ENCODE measurements at places on chromosomes 16 and 17.
A peak's percentile ranks its signal among the peaks of the same experiment; 100 is the strongest.

- no peak for DNase-seq
Observed at GRCh38 chr17:73341350-73342049, 29.7 kb upstream of the CDC42EP4 start.

GRCh38 chr16:21223787-21224186 lies 9.7 kb upstream of the ANKS4B start:
- DNase-seq: no peak

DNA sequence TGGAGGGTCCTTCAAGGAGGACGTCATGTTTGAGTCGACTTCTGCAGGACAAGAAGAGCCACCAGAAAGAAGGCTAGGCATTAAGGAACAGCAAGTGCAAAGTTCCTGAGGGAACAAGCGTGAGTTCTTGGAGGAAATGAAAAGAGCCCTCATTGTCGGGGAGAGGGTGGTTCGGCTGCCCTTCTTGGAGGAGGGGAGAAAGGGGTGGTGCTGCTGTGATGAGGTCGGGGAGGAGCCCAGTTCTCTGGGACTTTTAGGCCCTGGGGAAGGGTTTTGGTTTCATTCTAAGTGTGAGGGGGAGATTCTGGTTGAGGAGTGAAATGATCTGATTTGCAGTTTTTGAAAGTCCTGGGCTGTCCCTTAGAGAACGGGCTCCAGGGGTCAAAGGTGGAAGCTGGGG lies 4.1 kb downstream of the BICDL2 start:
- no peak for DNase-seq

DNA sequence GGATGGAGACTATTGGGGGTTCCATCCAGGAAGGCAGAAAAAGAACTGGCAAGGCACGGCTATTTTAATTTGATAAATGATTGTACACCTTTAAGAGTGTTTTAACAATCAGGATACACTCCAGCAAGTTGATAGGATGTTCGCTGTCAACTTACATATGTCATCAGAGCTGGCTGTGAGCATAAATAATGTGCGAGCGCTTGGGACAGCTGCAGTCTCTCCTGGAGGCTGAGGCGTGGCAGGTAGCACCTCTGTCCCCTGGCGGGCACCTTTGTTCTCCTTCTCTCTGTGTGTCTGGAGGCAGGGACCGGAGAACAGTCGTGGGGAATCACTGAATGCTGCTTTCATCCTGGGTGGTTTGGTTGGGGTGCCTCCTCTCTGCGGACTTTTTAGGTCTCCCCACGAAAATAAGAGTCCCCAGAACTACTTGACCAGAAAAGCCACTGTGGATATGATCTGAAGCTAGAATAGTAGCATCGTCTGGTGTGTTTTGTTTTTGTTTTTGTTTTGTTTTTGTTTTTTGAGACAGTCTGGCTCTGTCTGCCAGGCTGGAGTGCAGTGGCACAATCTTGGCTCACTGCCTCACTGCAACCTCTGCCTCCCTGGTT lies 9.4 kb downstream of the BAHCC1 start:
- DNase-seq: no peak

GRCh38 chr16:17277981-17278381 lies 192.8 kb downstream of the XYLT1 start:
- DNase-seq: peak; percentile 48

- no peak for DNase-seq
Observed at GRCh38 chr17:46774108-46774737, 44.3 kb downstream of the WNT3 start.

DNA sequence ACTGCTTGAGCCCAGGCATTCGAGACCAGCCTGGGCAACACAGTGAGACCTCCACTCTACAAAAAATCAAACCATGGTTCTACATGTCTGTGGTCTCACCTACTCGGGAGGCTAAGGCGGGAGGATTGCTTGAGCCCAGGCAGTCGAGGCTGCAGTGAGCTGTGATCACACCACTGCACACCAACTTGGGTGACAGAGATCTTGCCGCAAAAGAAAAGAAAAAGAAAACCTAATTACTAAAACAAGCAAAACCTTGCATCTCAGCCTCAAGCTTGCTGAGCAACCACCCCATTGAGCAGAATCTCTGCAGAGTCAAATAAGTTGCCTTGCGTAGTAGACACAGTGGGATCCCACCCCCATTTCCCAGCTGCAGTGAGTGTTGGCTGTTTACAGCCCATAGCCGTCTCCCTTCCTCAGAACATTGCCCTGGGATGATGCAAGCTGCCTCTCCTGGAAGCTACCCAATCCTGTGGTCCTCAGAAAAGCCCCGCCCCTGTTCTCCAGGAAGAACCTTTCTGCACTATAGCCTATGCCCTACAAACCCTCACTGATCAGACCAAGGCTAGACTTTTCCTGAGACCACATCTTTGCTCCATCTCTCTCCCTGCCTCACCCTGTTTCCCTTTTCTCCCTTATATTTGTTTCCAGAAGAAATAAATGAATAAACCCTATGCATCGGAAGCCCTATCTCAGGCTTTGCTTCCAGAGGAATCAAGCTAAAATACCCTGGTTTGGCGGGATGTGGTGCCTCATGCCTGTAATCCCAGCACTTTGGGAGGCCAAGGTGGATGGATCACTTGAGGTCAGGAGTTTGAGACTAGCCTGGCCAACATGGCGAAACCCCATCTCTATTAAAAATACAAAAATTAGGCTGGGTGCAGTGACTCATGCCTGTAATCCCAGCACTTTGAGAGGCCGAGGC lies 16.7 kb upstream of the ERN2 start:
- no peak for DNase-seq

GRCh38 chr17:1168533-1169220 lies 11.1 kb downstream of the ABR start:
- no peak for DNase-seq

GRCh38 chr17:62388856-62389255 lies 8.5 kb downstream of the EFCAB3 start:
- DNase-seq: no peak

DNA sequence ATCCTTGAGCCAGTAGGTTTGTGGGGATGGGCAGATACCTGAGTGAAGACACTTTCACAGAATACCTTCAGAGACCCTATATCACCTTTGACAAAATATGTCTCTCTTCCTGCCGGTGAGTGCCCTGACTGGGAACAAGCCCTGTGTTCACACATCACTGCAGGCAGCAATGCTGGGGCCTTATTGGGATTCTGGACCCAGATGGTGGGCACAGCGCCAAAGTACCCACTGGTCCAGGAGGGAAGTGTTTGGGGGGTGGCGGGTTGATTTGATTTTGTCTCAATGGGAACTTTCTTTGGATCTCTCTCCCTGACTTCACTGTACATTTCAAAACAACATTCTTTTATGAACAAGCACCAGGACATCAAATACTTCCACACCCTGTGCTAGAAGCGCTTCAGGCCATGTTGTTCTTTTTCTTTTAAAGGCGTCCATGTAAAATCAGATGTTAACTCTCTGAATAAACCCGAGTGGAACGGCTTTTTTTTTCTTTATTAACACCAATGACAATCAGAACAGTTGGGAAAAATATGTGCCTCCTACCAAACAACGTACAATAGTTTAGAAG lies 62.4 kb upstream of the AKTIP start:
- DNase-seq: no peak

DNA sequence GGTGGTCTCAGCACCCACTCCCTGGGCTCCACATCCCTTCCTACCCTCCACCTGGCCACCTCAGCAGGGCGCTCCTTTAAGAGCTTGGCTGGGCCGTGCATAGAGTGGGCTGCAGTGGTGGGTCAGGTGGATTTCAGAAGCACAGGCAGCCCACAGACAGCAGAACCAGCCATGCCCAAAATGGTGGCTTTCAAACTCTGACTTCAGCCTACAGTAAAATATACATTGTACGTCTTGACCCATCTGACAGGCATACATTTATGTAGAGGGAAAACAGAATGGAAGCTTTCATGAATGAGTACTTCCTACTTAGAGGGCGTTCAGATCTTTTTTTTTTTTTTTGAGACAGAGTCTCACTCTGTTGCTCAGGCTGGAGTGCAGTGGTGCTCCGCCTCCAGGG lies 26.0 kb upstream of the LASP1NB start:
- DNase-seq: no peak

DNA sequence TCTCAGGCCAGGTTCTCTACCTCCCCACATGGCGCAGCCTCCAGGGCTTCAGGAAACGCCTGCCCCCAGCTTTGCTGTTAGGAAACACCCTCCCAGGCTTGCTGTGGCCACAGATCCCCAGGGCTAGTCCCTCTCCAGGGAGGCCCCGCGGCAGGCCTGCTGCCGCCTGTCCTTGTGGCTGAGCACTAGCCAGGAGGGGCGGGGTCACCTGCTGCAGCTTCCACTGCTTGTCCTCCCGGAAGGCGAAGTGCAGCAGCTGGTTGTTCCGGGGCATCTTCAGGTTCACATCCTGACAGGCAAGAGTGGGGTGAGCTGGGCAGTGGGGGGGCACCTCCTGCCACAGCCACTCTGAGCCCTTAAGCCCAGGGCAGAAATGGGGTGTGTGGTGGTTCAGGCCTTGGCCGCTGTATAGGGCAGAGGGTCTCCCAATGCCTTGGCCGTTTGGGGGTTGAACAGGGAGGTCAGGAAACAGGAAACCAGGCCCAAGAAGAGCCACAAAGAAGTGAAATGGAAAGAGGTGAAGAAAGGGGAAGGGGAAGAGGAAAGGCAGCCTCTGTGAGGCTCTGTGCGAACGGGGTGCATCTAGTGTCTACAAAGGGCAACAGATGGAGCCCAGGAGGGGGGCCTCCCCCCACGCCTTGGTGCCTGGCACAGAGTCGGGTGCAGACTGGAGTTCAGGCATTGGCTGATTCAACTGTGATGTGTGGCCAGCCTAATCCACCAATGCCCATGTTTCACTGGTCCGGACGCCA lies 2.0 kb downstream of the ROGDI start:
- DNase-seq: peak; percentile 65

DNA sequence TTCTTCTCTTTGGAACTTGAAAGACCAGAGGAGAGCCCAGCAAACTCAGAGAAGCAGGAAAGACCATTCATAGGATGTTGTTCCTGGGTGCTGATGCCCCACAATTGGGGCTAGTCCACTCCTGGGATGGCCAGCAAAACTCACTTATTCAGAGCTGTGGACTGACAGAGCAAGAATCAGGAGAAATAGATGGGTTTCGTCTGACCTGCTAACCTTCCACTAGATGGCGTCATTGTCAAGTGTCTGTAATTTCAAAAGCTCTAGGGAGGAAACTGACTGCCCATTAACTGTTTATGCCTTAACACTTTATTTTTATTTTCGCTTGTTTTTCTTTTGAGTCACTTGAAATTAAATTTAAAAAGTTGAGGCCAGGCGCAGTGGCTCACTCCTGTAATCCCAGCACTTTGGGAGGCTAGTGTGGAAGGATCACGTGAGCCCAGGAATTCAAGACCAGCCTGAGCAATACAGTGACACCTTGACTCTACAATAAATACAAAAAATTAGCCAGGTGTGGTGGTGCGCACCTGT lies 28.7 kb upstream of the MILR1 start:
- DNase-seq: peak; percentile 66

- DNase-seq: no peak
Observed at GRCh38 chr17:49939318-49939717, 29.7 kb upstream of the DLX4 start.

- DNase-seq: no peak
Observed at GRCh38 chr17:31486351-31487062, 95.0 kb downstream of the RAB11FIP4 start.

DNA sequence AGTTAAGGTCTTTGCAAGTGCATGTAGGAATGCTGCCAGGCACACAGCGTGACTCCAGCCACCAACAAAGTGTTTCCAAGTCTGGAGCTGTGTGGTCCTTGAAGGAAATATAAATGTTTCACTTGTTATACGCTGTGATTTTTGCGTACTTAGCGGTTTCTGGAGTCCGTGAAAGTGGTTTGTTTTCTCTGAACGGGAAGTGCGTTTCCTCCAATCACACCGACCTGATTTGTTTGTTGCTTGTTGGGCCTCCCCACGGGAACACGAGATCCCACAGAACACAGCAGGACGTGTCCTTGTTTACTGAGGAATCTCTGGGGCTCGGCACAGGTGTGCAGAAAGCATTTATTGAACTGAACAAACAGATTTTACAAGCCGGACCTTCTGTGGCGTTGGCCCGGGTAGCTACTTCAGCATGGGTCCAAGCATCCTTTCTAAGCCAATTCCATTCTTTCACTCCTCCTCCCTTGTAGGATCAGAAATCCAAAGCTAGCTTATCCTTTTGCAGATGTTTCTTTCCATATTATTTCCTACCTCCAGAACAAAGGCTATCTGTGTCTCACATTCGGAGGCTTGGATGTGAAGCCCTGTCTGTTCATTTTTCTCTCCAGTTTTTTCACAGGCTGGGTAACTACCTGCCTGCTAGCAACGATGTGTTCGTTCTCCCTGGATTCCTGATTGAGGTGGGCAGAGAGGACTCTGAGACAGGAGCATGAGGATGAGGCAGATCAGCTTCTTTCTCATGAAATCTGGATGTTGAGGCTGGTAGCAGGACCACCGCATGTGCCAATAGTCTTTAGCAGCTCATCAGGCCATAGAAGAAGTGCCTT lies 44.6 kb downstream of the ABAT start:
- no peak for DNase-seq

DNA sequence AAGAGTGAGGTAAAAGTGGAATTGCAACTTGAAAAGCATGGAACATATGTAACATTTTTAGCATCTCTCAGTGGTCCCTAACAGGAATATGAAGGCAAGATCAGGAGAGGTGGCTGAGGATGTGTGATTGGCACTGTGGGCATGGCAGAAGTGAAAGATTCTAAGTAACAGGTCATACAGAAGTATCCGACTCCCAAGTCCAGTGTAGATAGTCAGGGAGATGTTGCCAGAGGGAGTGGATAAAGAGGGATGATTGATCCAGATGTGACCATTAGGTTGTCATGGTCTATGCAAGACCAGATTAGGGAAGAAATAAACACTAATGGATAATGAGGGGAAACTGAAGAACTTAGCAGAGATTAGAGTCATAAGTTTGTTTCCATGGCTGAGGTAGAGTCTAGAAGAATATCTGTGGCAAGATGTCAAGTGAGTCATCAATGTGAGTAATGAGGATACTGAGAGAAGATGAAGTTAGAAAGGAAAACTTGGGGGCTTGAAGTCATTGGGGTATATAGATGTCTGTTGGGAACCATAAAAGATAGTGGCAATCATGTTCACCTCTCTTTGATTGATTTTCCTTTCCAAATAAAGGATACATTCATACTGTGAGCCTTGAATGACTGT lies 23.9 kb upstream of the CAPNS2 start:
- DNase-seq: no peak

DNA sequence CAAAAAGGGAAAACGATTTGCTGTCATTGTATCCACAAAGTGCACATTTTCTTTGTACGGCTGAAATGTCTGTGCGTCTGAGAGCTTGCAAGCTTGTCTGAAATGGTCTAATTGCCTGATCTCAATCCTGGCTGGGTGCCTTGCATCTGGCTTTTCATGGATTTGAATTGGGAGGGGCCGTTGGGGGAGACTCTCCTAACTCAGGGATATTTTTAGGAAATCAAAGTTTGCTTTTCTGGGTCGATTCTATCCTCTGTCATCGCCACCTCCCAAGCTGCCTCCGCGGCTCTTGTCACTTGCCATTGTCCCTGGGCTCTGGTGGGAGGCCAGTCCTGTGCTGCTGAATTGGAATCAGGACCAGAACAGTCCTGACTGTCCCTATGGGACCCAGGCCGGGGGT lies 33.3 kb upstream of the MGAT5B start:
- no peak for DNase-seq

- DNase-seq: no peak
Observed at GRCh38 chr16:79609861-79610260, 9.3 kb upstream of the MAF start.

Measured in GM10248 (cell line).